ENCODE measurements at places on chromosomes 4 and X.

GRCh38 chrX:153925739-153926551, at the start of gene ARHGAP4:
Gene ARHGAP4, minus strand, starts transcription at chrX:153926264. Its CDS starts 62 bp downstream, at chrX:153926202.
- no peak for DNase-seq

DNA sequence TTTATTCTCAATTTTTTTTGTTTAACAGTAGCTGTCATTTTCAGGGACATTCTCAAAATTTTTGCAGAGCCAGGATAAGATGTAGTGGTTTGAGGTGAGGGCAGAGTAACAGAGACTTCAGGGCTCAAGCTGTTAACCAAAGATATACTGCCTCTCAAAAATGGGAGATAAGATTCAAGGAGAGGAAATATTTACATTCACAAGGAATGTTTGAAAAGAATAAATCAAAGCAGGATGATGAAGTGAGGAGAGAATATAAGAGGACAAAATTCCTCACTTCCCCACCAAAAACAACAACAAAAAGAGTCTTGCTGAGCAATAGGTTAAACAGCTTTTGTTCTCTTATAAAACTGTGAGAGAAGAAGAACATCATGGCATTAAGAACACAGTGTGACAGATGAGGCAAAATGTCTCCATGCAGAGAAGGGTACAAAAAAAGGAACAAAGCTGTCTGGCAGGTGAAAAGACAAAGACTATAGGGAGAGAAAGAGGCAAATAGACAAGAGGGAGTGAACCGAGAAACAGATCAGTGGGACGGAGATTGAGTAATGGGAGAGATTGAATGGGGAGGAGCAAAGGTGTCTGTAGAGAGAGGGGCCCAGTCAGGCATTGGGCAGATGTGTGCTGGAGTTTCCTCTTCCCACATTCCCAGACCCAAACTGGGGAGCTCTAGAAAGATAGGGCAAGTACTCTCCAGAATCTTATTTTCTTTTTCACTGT, 106.1 kb upstream of the TMEM150C start:
- DNase-seq: no peak

DNA sequence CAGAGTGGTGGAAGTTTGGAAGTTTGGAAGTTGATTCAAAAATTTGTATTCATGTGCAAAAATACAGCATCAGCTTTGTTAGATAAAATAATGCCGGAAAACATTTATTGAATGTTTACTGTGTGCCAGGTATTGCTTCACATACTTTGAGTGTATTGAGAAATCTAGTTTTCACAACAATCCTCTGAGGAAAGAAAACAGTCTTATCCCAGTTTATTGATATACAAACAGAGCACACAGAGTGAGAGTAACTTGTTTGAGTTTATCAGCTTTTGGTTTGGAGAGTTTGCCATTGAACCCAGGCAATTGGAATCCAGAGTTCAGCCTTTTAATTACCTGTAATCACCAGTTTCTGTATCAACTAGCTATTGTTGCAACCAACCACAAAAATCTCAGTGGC, 127.2 kb upstream of the RPS6KA3 start:
- DNase-seq: no peak

GRCh38 chr4:168291242-168291641, 27.3 kb downstream of the DDX60 start:
- DNase-seq: no peak

DNA sequence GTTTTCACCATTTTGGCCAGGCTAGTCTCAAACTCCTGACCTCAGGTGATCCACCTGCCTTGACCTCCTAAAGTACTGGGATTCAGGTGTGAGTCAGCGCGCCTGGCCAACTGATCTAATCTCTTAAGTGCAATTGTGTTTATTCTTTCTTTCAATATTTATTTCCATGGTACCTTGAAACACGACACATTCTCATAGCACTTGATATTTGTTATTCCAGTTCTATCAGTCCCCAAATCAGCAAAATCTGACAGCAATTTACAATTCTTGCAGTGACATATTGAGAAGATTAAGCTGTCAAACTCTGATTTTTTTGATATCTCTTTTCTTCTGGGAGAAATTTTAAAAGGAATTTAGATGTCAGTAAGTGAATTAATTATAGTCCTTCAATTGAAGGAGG, 218.1 kb upstream of the FAT4 start:
- DNase-seq: no peak

DNA sequence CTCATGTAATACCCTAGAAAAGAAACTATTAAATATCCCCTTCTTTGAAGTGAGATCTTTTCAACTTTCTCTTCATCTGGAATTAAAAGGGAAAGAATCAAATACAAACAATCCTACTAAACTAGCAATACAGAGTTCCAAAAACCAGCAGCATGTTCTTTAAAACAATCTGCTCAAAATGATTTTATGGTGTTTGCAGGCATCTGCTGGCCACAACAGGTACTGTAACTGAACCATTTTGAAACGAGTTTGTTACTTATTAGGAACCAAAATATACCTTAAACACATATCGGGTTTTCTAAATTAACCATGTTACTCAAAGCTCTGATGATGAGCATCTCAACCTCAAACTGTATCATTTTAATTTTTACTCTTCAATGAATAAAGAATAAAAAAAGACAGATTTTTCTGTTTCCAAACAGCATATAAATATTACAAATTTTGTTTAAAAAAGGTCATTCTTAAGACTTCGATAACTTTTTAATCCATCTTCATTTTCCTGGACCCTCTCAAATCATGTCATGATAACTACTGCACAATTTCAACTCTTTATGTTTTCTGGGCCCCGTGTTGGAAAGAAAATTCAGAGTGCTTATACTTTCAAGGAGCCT, 56.5 kb downstream of the ARAP2 start:
- DNase-seq: no peak

DNA sequence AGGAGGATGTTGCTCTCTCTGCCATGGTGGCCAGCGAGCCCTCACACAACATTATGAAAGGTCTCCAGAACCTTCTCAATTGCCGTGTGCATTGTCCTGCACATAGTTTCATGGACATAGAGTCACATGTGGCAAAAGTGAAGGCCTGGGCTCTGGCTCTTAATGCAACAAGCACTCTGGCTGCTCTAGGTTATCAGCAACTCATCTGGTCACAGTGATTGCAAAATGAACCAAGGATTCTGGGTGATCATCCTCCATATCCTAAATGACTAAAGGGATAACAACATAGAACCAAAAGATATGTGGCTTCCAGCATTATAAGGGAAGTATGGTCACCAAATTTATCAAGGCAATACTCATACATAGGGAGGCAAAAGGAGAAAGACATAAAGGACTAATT, 175.2 kb downstream of the MGST2 start:
- DNase-seq: no peak

- DNase-seq: no peak
Observed at GRCh38 chr4:119537586-119537985, 91.0 kb downstream of the PDE5A start.

DNA sequence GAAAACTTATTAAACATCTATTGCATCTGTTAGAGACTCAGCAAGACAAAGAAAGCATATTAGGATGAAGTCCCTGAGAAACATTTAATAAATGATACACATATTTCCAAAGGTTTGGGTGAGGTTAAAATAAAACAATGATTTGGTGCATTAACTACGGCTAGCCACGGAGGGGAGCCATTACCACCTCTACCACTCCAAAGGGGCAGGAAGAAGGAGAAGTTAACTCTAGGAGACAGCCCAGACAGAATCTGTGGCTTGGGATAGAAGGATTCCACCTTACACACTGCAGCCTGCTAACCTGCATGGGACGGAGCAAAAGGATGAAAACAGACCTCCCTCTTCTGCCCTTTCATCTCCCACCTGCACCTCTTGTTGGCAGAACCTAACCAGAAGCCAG, 189.1 kb upstream of the C1QTNF7 start:
- DNase-seq: no peak

DNA sequence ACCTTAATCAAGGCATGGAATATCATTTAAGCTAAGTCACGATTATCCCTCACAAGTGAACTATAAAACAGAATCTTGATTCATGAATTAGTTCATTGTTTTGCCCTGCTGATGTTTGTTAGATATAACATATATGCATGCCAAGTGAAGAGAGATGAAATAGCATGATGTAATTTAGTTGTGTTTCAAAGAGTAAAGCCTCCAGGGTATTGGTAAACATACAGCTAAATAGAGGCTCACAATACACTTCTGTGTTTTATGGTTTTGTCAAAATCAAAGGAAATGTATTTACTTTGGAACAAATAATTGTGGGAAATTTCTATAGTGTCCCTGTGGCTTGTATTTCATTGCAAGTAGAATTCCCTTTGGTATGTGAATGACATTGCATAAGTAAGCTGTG, 69.0 kb upstream of the LEF1 start:
- no peak for DNase-seq

DNA sequence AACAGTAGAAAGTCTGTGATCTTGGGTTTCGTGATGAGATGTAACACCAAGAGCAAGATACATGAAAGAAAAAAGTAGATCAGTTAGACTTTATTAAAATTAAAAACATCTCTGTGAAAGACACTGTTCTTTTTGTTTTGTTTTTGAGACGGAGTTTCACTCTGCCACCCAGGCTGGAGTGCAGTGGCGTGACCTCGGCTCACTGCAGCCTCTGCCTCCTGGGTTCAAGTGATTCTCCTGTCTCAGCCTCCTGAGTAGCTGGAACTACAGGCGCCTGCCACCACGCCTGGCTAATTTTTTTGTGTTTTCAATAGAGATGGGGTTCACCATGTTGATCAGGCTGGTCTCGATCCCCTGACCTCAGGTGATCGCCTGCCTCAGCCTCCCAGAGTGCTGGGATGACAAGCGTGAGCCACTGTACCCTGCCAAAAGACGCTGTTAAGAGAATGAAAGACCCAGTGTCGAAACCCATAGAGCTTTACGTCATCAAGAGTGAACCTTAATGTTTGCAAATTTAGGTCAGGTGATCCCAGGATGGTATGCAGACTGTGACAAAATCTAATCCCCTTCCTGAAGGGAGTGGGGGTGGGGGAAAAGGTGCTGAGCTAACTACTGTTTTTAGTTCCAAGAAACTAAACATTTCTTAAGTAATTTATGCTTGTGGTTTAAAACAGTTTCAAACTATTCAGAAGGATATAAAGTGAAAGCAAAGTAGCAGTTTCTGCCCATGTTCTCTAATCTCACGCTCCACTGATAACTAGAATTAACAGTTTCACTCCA, 8.0 kb downstream of the OFD1 start:
- DNase-seq: no peak

- DNase-seq: no peak
Observed at GRCh38 chr4:122689972-122690371, 42.5 kb upstream of the BBS12 start.

- DNase-seq: no peak
Observed at GRCh38 chr4:131488772-131489171, 1660.3 kb upstream of the PCDH10 start.

DNA sequence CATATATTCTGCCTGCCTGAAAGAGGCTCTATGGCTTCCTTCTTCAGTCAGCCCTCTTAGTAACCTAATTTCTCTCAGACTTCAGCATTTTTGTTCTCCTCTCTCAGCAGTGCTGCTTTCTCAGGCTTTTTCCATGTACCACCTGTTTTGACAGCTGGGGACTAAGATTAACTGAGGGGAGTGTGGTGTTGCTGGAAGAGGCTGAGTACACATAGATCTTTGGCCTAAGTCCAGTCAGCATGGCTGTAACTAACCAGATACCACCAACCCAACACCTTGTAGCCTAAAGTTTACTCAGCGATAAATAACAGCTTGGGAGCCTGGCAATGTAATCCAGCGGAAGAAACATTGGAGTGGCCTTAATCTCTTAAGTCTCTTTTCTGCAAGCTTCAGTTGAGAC, 85.5 kb downstream of the RTL3 start:
- no peak for DNase-seq

DNA sequence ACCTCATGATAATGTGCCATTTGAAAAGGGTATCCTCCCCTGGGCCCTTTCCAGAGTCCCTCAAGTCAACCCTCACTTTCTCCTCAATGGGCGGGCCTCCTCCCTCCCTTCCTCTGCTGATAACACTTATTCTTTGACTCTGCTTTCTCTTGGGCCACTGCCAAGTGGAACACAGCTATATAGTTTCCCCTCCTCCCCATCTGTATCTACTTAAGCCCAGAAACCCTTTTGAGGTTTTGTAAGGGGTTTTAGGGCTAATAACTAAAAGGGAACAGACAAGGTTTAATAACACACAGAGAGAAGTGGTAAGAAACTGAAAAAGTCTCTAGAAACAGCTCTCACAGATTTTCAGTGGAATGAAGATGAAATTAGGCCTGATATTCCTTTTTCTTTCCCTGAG, 116.7 kb downstream of the GPC3 start:
- no peak for DNase-seq

GRCh38 chr4:54498661-54499111, 159.1 kb upstream of the KIT start:
- no peak for DNase-seq

DNA sequence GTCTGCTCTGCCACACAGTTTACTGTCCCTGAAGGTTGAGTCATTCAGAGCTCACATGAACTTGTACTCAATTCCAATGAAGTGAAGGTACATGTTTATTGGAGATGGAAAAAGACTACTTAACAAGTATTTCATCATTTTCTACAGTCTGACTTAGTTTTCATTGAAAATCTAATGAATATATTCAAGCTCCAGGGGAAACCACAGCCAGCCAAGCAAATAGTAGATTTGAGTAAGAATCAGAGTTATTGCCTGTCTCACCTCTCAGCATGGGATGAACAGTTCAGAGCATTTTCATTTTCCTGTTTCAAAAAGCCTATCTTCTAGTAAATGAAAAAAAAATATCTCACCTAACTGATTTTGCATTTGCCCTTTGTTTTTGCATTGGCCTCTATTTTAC, 1249.4 kb upstream of the DIAPH2 start:
- DNase-seq: no peak

DNA sequence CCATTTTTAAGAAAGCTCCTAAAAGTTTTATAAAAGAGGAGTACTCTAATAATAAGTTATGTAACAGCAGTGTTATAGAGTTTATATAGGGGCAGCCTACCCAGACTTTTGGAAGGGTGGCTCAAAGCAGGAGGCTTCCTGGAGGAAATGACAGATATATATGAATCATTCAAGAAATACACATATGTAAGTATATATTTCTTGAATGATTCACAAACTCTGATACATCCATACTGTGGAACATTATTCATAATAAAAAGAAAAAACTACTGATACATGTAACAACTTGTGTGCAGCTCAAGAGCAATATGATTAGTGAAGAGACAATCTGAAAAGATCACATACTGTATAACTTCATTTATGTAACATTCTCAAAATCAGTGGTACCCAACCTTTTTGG, 166.2 kb downstream of the WDFY3 start:
- DNase-seq: no peak

DNA sequence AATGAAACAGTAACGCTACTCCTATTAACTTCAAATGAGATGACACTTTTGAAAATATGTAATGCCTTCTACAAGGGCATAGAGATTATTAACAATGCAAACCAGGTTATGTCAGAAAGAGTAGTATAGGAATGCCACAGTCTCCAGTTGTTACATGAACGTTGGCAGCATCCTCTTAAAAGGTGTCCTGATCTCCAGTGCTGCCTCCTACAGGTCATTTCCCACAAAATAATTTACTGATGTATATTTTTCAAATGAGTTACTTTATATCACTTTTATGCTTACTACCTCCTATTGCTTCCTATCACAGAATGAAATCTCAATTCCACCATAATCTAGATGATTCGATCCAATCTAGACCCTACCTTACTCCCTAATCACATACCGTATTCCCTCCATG, 195.2 kb upstream of the EPHA5 start:
- DNase-seq: no peak

Measured in caudate nucleus (tissue), 63 donors.